ENCODE measurements at places on chromosomes 7 and 10.

GRCh38 chr10:92045641-92046106 is 122.1 kb downstream of the BTAF1 start:
- no peak for DNase-seq

DNA sequence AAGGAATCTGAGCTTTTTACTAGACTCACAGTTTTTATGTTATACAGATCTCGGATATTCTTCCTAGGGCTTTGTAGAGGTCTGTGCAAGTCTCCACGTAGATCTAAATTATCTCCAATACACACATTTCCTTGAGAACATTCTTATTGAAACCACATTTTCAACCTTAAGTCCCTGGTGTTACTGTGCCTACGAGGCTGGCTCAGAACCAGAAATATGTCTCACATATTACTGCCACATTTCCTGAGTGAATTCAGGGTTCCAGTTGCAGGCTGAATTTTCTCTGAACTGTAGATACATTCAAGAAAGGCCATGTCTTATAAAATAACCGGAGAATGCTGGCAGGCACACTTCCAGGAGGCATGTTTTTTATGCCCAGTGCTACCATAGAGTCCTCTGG is 46.5 kb downstream of the INHBA start:
- no peak for DNase-seq

DNA sequence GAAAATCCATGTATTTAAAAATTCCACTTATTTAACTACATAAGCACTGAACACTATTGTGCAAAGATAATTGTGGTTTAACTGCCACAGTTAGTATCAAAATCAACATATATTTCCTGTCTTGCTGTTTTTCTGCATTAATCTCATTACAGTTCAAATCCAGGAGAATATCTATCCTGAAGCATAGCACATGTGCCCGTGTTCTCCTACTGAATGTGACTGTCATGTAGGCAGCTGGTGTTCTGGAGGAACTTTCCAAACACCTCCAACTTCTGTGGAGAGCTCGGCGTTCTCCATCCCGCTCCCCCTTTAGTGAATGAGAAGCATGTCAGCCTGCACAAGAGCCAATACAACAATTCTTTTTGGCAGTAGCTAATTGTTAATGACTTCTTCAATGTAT is 76.4 kb upstream of the IKZF1 start:
- no peak for DNase-seq

GRCh38 chr7:100571829-100572116 is 1.9 kb downstream of the SAP25 start:
- no peak for DNase-seq

GRCh38 chr7:105996860-105997737 is 34.0 kb downstream of the CDHR3 start:
- DNase-seq: no peak

DNA sequence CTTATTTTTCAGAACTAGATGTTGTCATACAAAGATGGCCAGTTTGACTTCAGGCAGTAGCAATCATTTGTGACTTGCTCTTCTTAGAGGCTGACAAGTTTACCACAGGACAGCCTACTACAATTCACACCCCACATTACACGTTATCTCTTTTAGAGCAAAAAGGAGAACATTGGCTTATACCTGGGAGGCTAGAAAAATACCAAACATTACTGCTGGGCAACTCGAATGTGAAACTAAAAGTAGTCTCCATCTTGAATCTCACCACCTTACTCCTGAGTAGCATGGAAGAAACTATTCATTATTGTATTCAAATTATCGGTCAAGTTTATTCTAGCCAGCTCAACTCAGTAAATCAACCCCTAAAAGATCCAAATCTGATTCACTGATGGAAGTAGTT is 90.7 kb upstream of the TMEM26 start:
- DNase-seq: peak; percentile 49

- DNase-seq: no peak
Observed at GRCh38 chr10:89183571-89183970, 23.5 kb downstream of the CH25H start.

- no peak for DNase-seq
Observed at GRCh38 chr10:133415752-133416151, 8.7 kb downstream of the SPRN start.

GRCh38 chr10:25895856-25896255 is 38.2 kb upstream of the MYO3A start:
- DNase-seq: no peak

DNA sequence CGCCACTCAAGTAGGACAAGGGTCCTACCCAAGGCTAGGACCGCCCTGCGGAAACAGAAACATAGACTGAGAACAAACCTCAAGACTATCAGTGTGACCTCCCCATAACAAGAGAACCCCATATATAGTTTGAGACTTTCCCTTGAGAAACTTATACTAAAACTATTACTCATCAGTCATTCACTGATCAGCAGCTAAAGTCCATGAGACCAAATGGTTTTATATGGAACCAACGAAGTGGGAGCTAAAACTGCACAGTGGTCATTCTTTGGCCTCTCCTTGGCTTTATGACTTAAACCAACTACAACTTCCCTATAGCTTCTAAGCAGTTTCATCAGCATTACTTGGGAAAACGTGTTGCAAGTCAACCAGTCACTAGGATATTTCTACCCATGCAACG is 13.7 kb upstream of the ZSCAN21 start:
- DNase-seq: no peak

GRCh38 chr7:55073051-55073511 is 54.3 kb downstream of the EGFR start:
- DNase-seq: no peak

All from MM.1S (cell line).